ENCODE measurements at places on chromosomes 6 and 20.

DNA sequence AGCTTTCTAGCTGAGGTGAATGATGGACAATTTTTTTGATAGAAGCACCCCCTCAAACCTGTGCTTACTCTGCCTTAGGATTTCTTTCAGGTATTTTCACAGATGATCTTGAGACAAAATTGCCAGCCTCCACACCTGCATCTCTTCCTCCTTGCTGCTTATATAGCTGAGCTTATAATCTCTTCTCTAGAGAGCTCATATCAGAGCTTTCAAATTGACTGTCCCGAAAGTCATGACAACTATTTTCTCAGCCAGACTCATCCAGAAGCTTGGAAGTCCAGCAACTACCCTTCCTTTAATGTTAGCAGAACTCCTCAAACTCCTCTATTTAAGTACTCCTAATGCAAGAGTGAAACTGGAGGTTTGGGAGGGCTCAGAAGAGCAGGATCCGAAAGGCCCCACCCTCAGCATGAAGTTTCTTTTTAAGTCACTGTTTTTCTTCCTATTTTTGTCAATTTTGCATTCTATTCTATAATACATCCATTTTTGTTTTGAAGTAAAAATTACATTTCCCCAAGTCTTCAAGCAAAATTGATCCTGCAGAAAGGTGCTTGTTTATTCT is 12.7 kb downstream of the CGA start:
- DNase-seq: no peak

GRCh38 chr20:48682529-48683363 is 145.1 kb downstream of the PREX1 start:
- DNase-seq: no peak

DNA sequence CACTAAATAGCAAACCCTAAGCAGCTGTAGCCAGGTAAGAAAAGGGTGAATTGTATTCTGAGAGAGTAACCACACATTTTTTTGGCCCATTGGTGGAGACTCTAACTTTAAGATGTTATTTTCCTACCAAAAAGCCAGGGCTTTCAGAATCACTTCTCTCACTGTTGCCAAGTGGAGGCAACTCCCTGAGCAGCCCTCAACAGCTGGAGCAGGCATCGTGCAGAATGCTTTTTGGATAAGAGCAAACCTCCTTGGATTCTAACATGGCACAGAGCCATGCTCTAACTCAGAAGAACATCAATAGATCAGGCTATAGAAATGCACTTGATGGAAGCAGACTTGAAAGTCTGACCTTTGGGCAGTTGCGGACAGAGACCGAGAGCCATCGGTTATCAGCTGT is 722.2 kb upstream of the CHD6 start:
- DNase-seq: no peak

GRCh38 chr6:158321960-158322359 is 9.7 kb downstream of the TULP4 start:
- no peak for DNase-seq

- no peak for DNase-seq
These were observed 2.6 kb downstream of the BNIP5 start for GRCh38 chr6:36333931-36334725.

- DNase-seq: no peak
These were observed 47.2 kb downstream of the BACH2 start for GRCh38 chr6:90249458-90249857.

GRCh38 chr20:44651684-44652423 is at the start of gene ADA:
Gene ADA (minus strand): TSS chr20:44651699. CDS start chr20:44651607, 92 bp downstream.
- DNase-seq: peak; percentile 70

DNA sequence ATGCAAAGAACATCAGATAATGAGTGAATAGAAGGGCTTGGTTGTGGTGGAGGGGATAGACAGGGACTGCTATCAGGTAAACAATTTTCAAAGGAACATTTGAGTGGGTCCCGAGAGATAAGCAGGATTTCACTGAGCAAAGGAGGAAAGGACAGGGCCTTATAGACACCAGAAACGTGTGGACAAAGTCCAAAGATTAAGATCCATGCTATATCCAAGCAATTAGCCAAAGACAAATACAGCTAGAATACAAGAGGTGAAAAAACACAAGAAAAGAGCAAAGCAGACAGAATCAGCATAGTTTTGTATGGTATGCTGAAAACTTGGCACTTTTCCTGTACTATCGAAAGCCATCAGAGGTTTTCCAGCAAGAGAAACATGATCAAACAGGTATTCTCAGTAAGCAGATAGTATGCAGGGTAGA is 59.8 kb downstream of the CDK19 start:
- no peak for DNase-seq

DNA sequence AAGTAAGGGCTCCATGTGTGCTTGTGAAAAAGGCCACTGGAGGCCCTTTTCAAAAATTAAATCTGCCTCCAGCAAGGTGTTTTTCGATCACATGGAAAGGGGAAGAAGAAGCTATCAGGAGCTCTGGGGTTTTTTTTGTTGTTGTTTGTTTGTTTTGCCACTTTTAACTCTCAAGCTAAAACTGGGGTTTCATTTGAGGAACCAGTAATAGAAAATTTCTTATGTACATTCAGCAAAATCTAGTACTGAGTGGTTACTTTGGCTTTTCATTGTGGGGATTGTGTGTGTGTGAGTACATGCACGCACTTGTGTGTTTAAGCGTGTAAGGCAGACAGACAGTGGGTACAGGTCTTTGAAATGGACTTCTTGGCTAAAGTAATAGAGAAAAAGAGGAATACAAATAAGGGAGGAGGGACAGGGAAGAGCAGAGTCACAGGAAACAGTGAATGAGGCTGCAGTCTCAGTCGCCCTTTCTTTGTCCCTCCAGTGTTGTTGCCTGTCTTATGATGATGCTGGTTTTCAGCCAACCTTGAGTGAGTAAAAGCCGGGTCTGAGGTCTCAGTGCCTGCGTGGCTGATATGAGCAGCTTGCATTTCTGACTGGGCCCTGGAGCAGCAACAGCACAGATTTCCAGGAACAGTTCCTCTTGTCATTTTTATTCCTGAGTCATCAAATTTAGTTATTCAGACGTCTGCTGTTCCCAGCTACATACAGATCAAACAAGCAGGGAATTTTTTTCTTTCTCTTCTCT is 26.2 kb downstream of the SLC16A10 start:
- DNase-seq: peak; percentile 17

DNA sequence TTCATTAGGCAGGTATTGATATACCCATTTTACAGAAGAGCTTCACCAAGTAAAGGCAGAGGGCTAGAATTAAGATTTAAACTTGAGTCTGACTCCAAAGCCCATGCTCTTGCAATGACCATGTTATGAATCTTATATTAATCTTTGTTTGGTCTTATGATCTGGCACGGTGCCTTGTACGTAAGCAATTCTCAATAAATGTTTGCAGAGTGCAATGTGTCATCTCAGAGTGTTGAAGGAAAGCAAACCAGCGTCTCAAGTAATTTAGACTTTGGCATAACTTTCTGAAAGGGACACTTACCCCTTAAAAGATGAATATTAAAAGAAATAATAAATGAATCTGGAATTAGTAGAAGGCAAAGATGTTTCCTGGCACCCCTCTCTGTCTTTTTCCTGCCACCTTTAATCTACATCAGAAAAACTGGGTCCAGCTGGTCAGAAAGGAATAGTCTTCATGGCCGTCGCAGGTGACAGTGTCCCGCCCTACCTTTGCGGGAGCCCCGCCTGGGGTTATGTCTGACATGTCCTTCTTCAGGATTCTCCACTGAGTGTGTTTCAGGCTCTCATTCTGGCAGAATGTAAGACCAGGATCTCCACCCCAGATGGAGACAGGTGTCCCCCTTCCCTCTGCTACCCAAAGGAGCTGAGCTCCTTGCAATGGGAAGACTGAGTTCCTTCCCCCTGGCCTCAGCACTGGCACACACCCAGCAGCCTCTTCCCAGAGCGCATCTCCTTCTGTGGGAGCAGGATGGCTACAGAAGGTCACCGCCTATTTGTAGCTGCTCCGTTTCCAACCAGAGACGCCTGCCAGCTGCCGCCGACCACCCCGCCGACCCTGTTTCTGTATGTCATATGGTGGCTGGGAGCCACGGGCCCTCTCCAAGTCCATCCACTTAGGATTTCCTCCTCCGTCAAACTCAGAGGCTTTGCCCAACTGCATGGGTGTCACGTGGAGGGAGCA is 266.3 kb upstream of the ECI2 start:
- no peak for DNase-seq

- DNase-seq: no peak
These were observed 6.5 kb downstream of the PLEKHG1 start for GRCh38 chr6:150606168-150606591.

- DNase-seq: no peak
These were observed 116.0 kb downstream of the GRIK2 start for GRCh38 chr6:101509536-101509935.

GRCh38 chr6:149300563-149300962 is 16.9 kb upstream of the TAB2 start:
- DNase-seq: no peak

- DNase-seq: no peak
These were observed 8.8 kb downstream of the TMEM151B start for GRCh38 chr6:44278774-44279697.

GRCh38 chr6:64996301-64996700 is 710.7 kb downstream of the EYS start:
- DNase-seq: no peak

DNA sequence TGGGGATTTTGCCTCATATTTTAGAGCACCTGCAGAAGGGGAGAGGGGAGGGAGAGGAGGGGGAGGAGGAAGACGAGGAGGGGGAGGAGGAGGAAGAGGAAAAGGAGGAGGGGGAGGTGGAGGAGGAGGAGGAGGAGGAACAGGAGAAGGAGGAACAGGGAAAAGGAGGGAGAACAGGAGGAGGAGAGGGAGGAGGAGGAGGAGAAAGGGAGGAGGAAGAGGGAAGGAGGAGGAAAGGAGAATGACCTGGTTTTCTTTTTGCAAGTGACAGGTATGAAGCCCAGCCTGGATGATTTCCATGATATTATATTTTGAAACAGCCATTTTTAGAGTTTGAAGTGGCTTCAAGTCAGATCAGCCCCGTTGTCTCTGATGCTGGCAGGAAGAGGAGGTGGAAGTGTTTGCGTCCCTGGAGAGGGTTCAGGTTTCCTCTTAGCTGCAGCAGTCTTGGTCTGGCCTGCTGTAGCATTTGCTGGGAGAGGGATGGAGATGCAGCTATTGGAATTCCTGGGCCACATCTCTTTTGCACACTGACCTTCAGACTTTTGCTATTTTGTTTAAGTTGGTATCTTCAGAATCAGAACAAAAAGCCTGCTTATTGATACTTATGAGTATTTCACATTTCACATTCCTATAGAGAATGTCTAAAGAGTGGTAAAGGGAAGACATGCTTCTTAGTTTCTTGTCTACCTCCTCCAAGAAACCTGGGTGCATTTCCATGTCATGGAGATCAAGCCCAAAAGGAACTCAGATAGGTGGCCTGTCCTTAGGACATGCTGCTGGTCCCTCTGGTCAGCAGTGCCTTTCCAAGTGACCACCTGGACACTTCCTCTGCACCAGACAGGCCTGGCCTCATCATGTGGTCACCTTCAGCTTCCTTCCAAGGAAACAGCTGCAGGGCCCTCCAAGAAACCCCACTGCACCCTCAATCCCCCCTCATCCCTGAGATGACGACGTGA is 54.3 kb upstream of the IYD start:
- no peak for DNase-seq

- DNase-seq: no peak
These were observed 14.9 kb downstream of the KCNQ5 start for GRCh38 chr6:72636786-72637185.

GRCh38 chr6:42251911-42252637 is 34.4 kb upstream of the MRPS10 start:
- no peak for DNase-seq

GRCh38 chr20:63167918-63168520 is 47.9 kb downstream of the YTHDF1 start:
- no peak for DNase-seq

GRCh38 chr6:89640804-89641203 is 2.3 kb upstream of the LYRM2 start:
- DNase-seq: no peak

DNA sequence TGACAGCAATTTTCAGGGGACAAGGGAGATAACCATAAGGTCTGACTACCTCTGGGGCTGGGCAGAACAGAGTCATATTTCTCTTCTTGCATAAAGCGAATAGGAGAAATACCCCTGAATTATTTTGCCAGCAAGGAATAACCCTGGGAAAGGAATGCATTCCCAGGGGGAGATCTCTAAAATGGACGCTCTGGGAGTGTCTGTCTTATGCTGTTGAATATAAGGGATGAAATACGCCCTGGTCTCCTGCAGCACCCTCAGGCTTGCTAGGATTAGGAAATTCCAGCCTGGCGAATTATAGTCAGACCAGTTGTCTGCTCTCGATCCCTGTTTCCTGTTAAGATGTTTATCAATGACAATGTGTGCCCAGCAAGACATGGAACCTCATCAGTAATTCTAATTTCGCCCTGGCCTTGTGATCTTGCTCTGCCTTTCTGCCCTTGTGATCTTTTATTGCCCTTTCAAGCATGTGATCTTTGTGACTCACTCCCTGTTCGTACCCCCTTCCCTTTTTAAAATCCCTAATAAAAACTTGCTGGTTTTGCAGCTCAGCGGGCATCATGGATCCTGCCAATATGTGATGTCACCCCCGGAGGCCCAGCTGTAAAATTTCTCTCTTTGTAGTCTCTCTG is 221.6 kb upstream of the HS3ST5 start:
- no peak for DNase-seq

DNA sequence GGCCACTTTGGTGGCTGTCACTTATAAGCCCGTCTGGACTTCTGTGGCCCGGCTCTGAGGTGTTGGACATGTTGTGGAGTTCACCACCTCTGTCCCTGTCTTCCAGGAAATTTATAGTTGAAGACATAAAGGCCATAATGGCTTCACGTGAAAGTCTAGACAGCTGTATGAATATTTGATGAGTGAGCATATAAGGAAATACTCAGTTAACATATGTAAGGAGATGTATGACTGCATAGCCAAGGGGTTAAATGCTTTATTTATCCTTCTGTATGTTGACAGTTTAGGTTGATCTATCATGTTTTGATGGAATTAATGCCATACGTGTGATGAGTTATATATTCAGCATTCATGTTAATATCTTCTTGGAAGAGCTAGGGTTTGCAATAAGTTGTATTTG is 16.1 kb downstream of the HIVEP1 start:
- DNase-seq: no peak

- DNase-seq: no peak
These were observed 200.3 kb downstream of the DLL1 start for GRCh38 chr6:170090561-170090960.

GRCh38 chr20:10774357-10774943 is 100.7 kb upstream of the JAG1 start:
- DNase-seq: no peak
